ENCODE measurements at places on chromosomes 5 and 9.

- no peak for DNase-seq
These were observed 426.6 kb upstream of the WWC1 start for GRCh38 chr5:167864801-167865200.

DNA sequence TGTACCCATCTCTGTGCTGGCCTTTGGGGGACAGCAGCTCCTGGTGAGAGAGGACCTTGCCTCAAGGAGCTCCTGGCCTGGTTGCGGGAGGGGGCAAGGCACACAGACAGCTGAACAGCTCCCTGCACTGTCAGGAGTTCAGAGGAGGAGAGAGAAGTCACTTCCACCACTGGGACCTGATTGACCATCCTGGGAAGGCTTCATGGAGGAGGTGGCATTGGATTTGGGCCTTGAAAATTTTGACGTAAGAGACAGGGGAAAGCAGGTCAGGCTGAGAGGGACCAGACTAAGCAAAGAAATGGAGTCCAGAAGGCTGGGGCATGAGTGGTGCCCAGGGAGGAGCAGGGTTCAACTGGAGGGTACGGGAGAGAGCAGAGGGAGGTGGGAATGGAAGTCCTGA is 20.3 kb upstream of the DAB2IP start:
- DNase-seq: no peak

- no peak for DNase-seq
These were observed 568.8 kb upstream of the SEMA6A start for GRCh38 chr5:117143406-117143805.

DNA sequence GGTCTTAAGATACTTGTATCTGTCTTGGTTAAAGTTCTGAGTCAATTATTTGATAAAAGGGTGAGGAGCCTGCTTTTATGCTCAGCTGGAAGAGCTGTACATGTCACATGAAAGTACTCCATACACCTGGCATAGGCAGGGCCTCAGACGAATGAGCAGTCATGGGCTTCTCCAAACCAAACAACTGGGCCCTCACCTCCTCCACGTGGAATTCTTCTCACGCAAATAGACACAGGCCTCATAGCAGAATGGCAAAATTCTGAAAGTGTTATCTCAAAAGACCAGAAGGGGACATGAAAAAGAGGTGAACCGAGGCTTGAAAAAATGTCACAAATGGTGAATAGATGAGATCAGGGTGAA is 48.6 kb downstream of the FAM240B start:
- DNase-seq: no peak

DNA sequence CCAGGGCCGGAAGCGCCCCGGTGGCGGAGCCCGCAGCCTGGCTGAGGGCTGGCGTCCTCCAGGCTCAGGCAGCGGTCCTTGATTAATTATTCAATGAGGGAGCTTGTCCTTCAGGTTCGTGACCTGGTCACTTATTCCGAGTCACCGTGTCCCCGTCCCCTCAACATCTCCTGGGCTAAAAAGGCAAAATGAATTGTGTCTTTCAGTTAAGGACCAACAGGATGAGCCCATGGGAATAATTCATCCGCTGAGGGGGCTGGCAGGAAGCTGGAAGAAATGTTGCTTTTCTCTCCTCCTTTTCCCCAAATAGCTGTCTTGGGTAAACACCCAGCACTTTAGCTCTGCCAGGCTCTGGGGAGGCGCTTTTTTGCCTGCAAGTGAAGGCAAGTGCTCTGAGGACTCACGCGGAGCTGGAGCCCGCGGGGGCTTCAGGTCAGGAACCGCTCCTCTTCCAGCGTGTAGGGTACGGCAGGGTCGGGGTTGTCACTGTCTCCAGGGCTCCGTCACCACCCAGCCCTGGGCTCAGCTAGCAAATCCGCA is 13.1 kb downstream of the KCNT1 start:
- DNase-seq: no peak

- no peak for DNase-seq
These were observed 1103.5 kb upstream of the DMAC1 start for GRCh38 chr9:8903077-8903476.

- DNase-seq: no peak
These were observed 104.5 kb downstream of the STK32A start for GRCh38 chr5:147339313-147339712.

DNA sequence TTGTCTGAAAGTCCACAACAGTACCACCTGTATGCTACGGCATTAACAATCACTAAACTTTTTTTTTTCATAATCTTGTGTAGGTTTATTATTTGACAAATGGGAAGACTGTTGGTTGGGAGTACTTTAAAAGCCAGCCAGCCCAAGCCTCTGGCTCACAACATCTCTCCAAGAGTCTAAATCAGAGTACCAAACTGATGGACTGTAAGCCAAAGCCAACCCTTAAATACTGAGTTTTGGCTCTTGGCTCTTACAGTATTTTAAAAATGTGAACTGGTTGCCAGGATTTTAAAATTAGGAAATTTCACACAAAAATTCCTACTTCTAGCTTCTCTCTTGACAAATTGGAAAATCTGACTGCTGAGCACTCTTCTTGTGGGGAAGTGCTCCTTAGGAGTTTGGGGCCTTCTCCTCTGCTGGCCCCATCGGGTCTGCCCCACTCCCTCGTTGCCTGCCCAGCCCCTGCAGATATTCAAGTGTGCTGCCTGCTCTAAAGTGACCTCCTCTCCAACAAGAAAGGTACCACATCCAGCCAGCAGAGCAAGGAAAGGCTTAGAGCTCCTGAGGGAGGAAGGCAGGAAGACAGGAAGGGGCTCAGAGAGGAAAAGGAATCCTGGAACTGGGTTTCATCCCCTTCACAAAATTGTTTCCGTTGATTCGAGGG is 21.8 kb upstream of the TMOD1 start:
- DNase-seq: no peak

Data from NCI-H2171 (cell line).